ENCODE measurements at places on chromosomes 3 and 15.

GRCh38 chr3:43181202-43181821, 75.4 kb upstream of the POMGNT2 start:
- DNase-seq = no peak

DNA sequence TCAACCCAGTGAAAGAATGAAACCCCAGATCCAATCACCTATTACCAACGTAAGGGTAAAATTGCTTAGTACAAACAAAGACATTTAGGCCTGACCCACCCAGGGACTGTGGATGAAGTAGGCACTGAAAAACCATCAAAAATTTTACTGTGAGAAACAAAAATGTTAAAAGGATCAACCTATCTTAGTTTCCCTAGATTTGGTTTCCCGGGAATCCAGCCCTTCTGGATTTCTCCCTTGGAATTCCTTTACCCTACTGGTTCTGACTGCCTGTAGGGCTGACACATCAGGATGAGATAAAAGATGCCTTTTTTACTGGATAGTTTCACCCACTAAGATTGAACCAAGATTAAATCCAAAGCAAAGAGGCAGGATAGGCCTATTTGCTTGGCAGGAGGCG, 102.7 kb downstream of the SCAPER start:
- DNase-seq = peak; percentile 34

DNA sequence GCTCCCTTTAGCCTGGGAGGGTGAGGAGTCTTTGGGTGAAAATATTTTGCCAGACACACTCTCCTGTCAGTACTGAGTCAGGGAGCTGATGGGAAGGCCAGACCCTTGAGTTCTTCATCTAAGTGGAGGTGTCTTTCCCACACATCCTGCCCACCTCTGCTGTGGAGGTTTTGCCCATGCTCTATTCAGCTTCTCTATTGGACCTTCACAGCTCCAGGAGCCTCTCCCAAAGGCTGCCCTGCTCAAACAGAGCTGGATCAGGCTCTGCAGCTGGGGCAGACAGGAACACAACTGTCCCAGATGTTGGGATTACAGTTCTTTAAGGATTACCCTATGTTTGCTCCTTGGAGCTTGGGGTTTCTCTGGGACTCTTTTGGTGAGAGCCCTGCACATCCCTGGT, 77.9 kb downstream of the SPSB4 start:
- DNase-seq = no peak

GRCh38 chr3:123431007-123431657, 17.8 kb downstream of the ADCY5 start:
- DNase-seq = no peak

- DNase-seq = no peak
Measured at GRCh38 chr3:75248974-75249373, 415.2 kb upstream of the FRG2C start.

Data from EH (cell line).